ENCODE measurements at places on chromosomes 3 and 15.

GRCh38 chr15:77296773-77297337 lies 123.0 kb downstream of the PEAK1 start:
- DNase-seq = no peak

DNA sequence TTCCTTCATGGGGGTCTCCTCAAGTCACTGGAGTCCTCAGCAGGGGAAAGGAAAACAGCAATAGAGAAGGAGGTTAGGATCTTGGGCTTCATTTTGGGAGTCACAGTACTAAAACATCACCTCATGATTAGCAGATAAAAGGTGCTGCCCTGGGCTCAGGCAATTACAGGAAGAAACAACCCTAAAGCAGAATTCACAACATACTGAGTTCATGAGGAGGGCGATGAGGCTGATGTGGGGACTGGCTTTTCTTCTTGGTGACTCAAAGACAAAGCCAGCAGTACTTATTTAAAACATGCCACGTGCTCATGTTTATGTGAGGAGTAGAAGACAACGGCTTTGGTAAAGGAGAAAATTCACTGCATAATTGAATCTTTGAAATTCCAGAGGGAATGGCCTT lies 822.3 kb upstream of the CFAP20DC start:
- no peak for DNase-seq

GRCh38 chr3:119428538-119428937 lies 34.9 kb downstream of the TMEM39A start:
- DNase-seq = no peak

DNA sequence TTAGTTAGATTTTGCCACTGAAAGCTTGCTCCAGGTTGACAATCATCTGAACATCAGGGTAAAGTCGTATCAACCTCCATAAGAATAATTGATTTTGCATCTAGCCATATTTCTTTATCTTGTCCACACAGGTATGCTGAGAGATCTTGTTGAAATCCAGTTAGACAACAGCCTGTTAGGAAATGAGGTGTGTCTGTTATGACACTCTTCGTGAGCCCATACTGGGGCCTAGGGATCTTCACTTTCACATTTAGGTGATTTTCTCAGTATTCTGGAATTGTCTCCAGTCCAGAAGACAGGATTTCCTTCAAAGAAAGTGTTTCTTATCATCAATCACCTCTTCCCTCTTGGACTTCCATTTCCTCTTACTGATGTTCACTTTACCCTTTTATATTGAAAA lies 18.1 kb downstream of the DNAJB11 start:
- DNase-seq = no peak

Data from NCI-H2081 (cell line).